ENCODE measurements at places on chromosomes 7 and 10.
A peak's percentile ranks its signal among the peaks of the same experiment; 100 is the strongest.

- DNase-seq, result no peak
Measured at GRCh38 chr7:81573932-81574331, 195.9 kb downstream of the HGF start.

DNA sequence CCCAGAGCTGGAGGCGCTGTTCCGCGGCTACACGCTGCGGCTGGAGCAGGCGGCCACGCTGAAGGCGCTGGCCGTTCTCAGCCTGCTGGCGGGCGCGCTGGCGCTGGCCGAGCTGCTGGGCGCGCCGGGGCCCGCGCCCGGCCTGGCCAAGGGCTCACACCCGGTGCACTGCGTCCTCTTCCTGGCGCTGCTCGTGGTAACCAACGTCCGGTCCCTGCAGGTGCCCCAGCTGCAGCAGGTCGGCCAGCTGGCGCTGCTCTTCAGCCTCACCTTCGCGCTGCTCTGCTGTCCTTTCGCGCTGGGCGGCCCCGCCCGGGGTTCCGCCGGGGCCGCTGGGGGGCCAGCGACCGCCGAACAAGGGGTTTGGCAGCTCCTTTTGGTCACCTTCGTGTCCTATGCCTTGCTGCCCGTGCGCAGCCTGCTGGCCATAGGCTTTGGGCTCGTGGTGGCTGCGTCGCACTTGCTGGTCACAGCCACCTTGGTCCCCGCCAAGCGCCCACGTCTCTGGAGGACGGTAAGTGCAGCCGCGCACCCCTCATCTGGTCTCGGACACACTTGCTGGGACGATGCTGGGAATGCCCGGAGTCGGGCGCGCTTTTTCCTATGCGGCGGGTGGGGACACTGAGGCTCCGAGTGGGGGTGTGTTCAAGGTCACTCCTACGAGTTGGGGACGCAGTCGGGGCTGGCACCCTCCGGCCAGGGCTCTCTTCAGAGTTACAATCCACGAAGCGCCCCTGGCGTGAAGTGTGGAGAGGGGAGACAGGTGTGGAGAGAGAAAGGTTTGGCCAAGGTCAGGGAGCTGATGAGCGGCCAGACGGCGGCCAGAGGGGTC lies 717 bp downstream of the ADCY1 start:
- DNase-seq, result no peak

- DNase-seq, result no peak
Measured at GRCh38 chr7:31785101-31785500, 98.1 kb downstream of the PPP1R17 start.

GRCh38 chr10:25639646-25640045 lies 294.4 kb upstream of the MYO3A start:
- no peak for DNase-seq

GRCh38 chr10:109203646-109204353 lies 719.5 kb downstream of the XPNPEP1 start:
- DNase-seq, result no peak

DNA sequence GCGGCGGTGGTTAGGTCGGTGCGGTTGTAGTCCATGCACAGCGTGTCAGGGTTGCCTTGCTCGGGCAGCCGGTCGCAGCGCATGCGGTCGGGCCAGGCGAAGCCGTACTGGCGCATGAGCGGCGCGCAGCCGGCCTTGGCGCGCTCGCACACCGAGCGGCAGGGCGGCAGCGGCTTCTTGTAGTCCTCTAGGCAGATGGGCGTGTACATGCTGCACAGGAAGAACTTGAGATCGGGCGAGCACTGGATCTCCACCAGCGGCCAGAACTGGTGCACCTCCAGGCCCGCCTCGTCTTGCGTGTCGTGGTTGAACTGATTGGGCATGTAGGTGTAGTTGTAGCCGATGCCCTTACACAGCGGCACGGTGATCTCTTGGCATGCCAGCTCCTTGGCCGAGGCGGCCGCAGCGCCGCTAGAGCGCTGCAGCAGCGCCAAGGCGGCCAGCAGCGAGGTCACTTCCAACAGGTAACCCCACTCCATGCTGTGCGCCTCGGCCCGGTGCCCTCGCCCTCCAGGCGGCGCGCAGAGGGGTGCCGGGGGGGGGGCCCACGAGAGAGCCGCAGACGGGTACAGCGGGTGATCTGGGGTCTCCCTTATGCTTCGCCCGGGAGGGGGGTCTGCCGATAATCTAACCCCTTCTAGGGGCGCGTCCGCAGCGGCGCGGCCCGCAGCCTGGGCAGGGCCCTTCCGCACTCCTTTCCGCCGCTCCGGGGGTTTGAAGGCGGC lies 983 bp downstream of the FZD8 start:
- DNase-seq, result peak; percentile 35

GRCh38 chr10:35546824-35547225 lies 58.3 kb upstream of the GJD4 start:
- DNase-seq, result no peak

DNA sequence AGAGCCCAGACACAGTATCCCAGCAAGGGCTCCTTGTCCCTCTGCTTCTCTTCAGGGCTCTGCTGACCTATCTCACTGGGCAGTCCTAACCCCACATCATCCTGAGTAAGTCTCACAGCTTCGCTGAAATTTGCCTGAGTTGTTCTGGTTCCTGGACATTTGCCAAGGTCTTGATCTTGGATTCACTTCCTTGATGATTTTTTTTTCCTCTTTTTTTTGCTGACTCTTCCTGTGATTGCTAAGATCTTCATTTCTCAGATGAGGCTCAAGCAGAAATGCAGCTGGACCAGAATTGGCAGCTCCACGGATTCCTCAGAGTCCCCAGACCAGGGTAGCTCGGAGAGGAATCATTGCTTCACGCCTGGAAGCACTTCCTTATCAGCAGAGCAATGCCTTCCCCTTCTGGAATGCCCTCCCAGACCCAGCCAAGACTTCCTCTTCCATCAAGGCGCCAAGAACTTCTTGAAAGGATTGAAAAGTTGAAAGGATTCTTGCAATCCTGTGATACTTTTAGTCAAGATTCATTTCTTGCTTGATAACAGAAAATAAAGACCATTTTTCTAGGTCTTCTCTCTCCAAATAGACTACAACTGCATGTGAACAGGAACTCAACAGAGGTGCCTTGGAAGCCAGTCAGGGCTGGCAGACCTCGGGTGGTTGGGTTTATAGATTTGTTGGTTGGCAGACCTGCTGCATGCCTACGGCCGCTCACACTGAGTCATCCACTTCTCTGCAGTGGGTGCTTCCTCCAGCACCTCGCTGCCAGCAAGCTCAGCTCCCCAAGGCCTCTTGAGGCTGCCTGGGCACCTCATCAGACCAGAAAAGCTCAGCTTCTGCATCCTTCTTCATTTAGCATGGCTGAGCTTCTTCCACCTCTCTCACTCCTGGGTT lies 8.8 kb upstream of the AFAP1L2 start:
- DNase-seq, result no peak

DNA sequence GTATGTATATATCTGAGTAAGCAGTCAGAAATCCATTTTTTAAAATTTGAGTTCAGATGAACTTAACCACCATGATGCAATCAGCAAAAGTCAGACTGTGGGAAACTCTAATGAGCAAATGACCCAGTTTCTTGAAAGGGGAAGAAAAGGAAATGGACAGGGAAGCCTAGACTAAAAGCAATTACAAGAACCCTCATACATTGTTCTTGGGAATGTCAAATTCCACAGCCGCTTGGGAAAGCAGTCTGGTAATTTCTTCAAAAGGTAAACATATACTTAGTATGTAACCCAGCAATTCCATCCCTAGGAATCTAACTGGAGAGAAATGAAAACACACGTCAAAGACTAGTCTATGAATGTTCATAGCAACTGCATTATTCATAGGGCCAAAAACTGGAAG lies 16.4 kb upstream of the FOXK1 start:
- DNase-seq, result no peak

DNA sequence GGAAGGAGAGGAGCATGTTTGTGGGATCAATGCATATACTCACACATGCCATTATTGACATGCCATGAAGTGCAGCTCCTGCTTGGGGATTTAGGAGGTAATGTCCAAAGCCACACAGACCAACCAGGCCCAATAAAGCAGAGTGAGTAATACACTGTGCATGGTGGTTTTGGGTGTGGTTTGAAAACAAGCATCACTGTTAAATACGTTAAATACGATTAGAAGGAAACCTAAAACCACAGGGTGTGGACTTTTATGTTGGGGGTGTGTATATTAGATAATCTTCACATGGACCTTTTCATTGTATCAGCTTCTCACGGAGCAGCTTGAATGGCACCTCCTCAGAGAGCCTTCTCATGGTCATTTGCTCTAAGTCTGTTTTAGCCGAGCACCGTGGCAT lies 10.4 kb upstream of the EIF3A start:
- no peak for DNase-seq

- DNase-seq, result no peak
Measured at GRCh38 chr7:47185839-47186238, 396.1 kb downstream of the TNS3 start.

DNA sequence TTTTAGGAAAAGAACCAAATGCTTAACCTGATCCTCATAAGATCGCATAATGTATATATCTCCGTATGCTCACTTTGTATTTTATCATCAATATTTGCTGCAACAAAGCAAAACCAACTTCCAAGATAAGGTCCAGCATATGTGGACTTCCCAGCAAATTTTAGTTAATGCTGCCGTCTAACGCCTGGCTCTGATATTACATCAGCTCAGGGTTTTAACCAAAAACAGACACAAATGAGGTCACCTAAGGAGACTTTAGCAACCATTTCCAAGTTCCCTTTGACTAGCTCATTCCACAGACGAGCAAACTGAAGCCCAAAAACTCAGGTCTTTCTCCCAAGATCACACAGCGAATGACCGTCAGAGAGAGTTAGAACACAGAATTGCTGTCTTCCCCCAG lies 59.4 kb upstream of the UCN3 start:
- no peak for DNase-seq

DNA sequence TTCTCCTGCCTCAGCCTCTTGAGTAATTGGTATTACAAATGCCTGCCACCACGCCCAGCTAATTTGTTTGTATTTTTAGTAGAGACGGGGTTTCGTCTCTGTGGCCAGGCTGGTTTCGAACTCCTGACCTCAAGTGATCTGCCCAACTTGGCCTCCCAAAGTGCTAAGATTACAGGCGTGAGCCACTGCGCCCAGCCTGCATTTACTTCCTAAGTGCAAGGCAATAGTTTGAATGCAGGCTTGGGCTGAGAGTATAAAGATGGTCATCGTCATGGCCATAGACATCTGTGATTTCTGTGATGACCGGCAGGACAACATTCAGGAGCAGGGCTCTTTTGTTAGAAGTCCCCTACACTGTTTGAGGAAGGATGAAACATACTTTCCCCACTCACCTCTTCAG lies 393.9 kb upstream of the SHH start:
- DNase-seq, result no peak

- DNase-seq, result no peak
Measured at GRCh38 chr7:77679608-77680007, 16.7 kb upstream of the RSBN1L start.

GRCh38 chr10:4130685-4131084 lies 345.7 kb upstream of the KLF6 start:
- no peak for DNase-seq

- DNase-seq, result no peak
Measured at GRCh38 chr10:33773253-33773573, 438.7 kb upstream of the NRP1 start.

DNA sequence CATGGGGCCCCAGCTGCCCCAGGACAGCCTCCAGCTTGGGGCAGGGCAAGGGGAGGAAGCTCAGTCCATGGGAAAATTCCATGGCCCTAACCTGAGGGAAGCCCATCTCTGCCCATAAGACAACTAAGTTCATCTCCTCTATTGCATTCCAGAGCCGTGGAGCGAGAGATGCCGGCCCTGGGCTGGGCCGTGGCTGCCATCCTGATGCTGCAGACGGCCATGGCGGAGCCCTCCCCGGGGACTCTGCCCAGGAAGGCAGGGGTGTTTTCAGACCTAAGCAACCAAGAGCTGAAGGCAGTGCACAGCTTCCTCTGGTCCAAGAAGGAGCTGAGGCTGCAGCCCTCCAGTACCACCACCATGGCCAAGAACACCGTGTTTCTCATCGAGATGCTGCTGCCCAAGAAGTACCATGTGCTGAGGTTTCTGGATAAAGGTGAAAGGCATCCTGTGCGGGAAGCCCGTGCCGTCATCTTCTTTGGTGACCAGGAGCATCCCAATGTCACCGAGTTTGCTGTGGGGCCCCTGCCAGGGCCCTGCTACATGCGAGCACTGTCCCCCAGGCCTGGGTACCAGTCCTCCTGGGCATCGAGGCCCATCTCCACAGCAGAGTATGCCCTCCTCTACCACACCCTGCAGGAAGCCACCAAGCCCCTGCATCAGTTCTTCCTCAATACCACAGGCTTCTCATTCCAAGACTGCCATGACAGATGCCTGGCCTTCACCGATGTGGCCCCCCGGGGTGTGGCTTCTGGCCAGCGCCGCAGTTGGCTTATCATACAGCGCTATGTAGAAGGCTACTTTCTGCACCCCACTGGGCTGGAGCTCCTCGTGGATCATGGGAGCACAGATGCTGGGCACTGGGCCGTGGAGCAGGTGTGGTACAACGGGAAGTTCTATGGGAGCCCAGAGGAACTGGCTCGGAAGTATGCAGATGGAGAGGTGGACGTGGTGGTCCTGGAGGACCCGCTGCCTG lies 4.3 kb downstream of the AOC1 start:
- DNase-seq, result no peak

GRCh38 chr7:20504060-20504459 lies 111.4 kb upstream of the ABCB5 start:
- DNase-seq, result no peak

DNA sequence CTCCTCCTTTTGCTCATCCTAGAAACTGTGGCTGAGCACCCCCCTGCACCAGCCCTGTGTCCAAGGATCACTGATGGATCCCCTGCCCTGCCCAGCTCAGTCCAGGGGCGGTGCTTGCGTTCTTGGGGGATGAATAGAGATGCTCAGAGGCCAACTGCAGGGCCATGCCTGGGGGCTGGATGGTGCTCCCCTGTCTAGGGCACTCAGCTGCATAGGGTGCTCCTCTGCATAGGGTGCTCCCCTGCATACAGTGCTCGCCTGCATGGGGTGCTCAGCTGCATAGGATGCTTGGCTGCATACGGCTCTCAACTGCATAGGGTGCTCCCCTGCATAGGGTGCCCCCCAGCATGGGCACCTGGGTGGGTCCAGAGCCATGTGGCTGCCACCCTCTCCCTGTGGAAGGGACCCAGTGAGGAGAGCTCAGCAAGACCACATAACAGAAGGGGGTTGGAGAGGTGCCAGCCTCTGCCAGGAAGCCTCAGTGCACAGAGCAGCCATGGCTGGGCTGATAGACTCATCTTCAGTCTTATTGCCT lies 95.0 kb downstream of the BMS1 start:
- DNase-seq, result no peak

DNA sequence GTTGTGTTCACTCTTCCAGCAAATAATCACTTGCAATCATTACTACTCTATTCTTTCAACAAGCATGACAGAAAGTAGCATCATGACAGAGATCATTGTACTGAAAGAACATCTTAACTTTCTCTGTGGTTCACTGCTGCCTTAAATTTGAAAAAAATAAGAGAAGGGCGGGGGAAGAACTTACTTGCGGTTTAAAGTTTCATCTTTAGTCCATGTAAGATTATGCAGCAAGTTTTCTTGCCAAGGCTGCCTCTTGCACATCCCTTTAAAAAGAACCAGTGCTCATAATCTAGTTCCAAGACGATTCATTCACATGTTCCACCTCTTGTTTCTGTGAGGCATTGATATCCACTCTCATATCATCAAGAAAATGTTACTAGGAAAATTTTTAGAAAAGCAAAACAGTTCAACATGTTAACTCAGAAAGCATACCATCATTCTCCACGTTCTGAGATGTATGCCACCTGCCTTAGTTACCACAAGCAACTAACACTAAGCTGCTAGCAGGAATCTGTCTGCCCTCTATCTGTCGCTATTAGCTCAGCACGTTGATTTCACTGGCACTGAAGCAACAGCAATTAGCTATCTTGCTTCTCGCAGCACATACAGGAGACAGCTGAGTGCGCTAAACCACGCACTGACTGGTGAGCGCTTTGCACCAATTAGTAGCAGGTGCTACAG lies at the start of gene PCDH15:
TSS of gene PCDH15 (minus strand) at position 491 of the 681 bp plus-strand sequence. CDS start 136,969 bp downstream, outside the sequence.
- DNase-seq, result no peak

- no peak for DNase-seq
Measured at GRCh38 chr10:83617692-83618545, 521.4 kb upstream of the GHITM start.
